Activated gamma-delta T cell (primary cell): ENCODE measurements at places on chromosomes 12 and 14.

GRCh38 chr12:12986775-12987331, 13.2 kb downstream of the HEBP1 start:
- no peak for DNase-seq

- DNase-seq, result no peak
These were observed 35.8 kb downstream of the SLC6A12 start for GRCh38 chr12:177980-178828.

DNA sequence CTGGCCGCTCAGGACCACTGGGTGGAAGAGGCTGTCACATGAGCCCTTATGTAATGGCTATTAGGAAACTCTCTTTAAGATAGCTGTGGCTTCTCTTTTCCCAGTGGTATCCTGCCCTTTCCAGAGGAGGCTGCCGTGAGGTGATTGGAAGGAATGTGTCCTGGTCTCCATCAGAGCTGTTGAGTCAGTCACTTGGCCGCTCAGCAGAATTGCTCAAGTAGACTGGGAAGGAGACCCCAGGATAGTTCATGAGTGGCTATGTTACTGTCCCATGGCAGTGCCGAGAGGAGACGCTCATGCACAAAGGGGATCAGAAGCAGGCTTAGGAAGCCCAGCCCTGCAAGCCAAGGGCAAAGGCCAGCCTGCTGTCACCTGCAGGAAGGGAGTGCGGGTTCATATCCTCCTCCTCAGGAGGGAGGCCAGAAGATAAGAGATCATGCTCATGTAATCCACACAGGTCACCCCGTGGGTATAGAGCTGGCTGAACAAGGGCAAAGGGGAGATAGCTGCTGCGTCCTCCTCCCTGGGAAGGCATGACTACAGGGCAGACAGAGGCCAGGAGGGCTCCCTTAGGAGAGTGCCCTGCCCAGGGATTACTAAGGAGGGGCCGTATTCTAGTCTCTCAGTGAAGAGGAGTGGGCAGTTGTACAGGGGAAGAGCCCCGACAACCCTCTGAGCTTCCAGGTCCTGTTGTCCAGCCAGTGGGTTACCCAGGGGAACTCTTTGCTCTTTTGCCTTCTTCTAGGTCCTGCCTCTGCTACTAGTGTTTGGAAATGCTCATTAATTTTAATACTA, 137.0 kb upstream of the MAX start:
- no peak for DNase-seq

DNA sequence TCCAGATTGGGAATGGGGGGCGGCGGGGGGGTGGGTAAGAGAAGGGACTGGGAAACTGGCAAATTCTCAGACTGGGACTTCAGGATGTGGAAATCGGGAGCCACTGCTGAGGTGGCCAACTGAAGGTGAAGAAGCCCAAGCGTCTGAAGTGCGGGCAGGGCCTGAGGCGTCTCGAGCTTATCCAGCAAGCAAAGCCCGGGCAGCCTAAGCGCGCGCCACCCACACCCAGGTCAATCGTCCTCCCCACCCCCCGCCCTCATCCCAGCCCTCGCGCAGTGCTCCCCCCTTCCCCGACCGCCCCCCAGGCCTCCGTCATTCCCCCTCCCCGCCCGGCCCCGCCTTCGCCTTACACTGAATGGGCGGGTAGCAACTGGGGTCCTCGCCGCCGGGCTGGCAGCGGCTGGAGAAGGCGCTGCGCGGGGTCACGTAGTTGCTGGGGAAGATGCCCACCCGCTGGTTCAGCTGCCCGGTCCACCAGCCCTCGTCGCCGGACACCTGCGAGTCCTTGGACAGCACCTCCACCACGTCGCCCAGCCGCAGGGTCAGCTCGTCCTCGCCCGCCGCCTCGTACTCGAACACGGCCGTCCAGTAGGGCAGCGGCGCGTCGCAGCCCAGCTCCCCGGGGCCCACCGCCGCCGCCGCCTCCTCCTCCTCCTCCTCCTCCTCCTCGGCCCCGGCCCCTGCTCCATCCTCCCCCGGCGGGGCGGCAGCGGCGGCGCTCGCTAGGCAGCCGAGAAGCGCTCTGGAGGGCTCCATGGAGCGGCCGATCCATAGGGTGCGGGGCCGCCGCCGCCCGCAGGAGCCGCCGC, 693 bp downstream of the MAP3K9 start:
- peak; percentile 42 for DNase-seq

GRCh38 chr14:73209953-73210352, 27.4 kb upstream of the PAPLN start:
- DNase-seq, result no peak

DNA sequence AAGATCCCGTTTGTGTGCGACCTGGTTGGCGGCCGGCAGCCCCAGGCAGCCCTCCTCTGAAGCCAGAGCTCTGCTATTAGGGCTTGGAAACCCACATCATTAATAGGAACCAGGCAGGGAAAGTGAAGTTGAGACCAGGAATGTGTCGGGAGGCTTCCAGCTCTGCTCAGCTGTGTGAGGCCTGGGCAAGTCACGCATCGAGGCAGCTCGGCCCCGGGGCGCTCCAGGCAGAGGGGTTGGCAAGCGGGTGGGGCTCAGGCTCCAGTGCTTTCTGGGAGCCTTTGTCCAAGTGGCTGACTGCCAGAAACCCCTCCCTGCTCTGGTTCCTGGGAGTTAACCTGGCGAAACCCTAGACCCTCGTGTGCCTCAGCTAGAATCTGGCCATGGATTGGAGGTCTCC, 1151.7 kb downstream of the VRK1 start:
- no peak for DNase-seq

DNA sequence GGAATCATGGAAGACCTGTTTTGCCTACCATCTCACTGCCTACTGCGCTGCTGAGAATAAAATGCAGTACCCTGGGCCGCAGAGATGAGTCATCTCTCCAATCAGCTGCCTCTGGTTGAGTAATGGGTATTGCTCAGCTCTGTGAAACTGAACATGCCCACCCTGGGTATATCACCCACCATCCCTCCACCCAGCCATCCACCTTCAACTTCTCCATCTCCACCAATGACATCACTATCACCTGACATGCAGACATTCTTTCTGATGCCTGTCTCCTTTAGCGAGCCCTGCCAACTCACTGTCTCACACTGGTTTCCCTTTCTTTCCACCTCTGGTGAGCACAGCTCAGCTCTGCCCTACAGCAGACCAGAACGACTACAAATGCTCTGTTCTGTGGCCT, 33.6 kb downstream of the E2F7 start:
- no peak for DNase-seq
